ENCODE measurements at places on chromosomes 6 and 20.

GRCh38 chr20:23362392-23363256 is 642 bp downstream of the GZF1 start:
- DNase-seq = no peak

DNA sequence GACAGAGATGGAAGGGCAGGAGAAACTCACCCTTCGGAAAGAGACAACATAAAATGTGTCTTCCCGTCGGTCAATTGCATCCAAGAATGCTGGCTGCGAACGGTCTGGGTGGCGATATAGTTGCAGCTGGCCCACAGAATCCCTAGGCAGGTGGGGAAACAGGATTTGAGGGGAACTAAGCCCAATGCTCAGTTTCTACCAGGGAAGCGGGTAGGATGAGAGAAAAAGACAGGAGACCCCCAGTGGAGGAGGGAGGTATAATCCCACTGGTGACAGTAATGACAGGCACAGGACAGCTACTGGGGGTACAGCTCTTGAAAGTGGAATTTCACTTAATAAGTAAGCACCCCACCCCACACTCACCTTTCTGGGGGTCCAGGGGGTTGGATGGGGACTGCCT is 7.5 kb upstream of the TNXB start:
- no peak for DNase-seq

DNA sequence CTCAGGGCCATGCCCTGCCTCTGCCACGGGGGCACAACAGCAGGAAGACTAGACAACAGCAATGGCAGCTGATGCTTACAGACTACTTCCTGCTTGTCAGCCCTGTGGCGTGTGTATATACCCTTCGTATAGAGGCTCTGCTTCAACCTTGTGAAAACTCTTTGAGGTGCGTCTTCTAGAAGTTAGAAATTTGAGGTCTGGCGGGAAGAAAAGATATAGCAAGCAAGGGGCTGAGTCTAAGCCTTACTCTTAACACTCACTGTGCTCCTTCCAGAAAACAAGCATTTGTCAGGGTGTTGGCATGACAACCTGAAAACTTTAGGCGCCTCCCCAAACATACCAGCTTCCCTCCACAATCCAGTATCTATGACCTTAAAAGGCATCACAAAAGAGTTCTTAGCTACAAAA is 33.3 kb downstream of the JPH2 start:
- no peak for DNase-seq

DNA sequence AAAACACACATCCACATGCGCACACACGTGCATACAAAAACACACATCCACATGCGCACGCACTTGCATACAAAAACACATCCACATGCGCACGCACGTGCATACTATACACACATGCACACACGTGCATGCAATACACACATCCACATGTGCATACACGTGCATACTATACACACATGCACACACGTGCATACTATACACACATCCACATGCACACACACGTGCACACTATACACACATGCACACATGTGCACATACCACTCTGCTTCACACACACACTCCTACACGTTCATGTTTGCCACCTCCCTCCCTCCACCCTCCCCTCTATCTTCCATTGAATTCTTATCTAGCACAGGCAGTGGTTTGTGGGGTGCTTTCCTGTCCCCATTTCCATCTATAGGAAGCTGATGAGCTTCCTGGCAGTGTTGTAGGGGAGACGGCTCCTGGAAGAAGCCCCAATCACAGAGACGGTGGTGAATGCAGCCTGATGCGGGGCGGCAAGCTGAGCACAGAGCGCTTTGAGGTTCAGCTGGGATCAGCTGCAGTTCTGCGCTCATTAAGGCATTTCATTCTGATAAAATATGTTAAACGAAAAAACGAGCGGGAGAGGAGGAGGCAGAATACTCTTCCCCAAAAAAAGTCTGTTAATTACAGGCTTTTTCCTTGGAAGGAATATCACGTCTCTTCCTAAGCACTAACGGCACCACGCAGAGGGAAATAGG is 287.7 kb downstream of the TAF4 start:
- DNase-seq = no peak

- no peak for DNase-seq
These were observed 113.7 kb upstream of the DTNBP1 start for GRCh38 chr6:15776458-15776980.

- DNase-seq = no peak
These were observed 22.2 kb downstream of the TNXB start for GRCh38 chr6:32086661-32087573.

DNA sequence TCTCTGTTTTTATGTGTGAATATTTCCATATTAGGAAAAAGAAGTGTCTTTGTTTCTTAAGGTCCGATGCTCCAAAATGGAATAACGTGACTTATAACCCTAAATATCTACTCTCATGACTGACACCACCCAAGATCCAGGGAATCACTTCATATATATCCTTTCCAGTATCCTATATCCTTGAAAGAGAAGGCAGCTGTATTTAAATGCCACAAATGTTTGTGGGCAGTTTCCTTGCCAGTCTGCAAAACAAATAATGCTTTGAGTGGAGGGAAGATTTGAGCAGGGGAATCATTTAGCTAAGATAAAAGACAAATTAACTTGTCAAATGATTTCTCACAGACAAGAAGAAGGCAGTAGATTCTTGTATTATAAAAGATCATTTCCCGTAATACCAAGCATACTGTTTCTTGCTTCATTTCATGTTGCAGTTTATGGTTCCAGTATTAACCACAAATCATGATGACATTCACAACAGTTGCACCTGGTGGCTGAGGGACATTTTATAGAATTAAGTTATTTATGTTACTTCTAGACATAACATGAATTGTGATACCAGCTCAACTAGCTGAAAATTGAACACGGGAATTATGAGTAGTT is 30.0 kb upstream of the FABP7 start:
- DNase-seq = no peak

DNA sequence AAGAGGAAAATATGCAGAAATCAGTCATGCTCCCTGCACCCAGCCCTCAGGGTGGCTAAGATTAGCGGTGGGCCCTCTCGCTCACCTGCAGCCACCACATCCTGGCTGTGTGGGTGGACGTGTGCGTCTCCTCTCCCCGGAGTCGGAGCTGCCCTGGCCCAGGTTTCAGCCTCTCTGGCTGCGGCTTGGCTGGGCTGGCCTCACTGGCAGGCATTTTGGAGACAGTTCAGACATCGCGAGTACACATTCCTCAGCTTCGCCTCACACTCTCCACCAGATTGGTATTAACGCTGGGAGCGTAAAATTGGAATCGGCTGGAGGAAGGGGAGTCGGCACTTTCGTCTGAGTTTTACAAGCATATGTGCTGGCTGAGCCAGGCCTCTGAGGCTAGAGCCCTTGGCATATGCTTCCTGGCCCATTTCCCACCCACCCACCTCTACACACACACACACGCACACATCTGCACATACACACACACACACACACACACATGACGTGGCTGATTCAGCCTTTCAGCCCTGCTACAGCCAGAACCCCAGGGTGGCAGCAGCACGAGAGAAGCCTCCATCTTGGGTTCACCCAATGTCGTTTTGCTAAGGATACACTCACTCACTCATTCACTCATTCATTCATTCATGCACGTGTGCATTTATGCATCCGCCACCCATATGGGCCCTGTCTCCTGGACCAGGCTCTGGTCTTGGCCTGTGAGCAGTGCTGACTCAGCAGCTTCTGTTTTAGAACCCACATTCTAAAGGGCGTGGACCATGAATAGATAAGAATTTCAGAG is 42.9 kb downstream of the BCAS4 start:
- DNase-seq = no peak

- DNase-seq = no peak
These were observed 111.1 kb downstream of the UST start for GRCh38 chr6:148857798-148858390.

DNA sequence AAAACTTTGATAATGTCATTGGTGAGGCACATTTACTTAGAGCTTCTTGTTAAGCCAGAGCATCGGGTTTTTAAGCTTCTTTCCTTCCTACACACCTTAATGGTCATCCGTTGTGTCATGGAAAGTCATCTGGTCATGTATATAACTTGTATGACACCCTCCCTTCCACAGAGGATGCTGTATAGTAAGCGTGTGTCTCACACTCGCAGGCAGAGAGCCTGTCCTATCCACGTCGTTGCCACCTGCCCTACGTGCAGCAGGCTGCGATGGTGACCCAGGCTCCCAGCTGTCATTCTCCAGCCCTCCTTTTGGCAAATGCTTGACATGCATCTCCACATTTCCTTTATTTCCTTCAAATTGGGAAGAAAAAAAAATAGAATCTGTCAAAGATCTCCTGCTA is 85.6 kb downstream of the MYB start:
- DNase-seq = no peak

GRCh38 chr20:56504373-56505005 is 20.1 kb upstream of the FAM209A start:
- no peak for DNase-seq

DNA sequence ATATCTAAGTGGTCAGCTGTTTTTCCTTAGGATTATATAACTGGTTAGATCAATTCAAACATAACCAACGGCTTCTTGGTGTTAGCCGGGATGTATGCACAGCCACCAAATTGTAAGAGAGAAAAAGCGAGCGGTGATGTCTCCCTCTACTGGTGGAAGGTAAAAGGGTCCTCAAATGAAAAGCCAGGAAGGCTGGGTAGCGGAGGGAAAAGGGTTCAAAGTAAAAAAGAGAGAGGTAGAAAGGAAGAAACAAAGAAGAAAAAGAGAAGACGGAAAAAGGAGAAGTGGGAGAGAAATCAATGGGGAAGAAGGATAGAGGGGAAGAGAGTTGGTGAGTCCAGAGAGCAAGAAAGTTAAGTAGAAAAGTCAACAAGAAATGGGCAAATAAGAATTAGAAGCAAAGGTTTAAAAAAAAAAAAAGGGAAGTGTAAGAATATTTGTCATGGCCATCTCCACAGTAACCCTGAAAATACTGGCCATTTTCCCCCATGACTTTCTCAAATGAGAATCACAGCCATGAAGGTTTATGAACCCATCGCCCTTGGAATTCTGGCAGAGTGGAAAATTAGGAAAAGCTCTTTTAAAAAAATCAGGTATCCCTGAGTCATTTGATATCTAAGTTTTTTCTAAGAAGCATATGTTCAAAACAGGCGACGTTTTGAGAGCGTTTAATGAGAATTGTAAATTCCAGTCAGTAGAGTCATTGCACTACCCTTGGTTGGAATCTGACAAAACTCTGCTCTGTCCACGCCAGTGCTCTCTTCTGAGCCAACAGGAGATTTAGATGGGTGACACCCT is 155.6 kb upstream of the SNX9 start:
- peak; percentile 32 for DNase-seq

GRCh38 chr6:148709577-148709976 is 37.3 kb upstream of the UST start:
- no peak for DNase-seq
